CD4-positive, alpha-beta T cell treated with Interleukin-4 for 1 hour (primary cell): ENCODE measurements at places on chromosomes 6 and 20.

- DNase-seq: no peak
Observed at GRCh38 chr20:34274694-34275093, 28.5 kb downstream of the AHCY start.

DNA sequence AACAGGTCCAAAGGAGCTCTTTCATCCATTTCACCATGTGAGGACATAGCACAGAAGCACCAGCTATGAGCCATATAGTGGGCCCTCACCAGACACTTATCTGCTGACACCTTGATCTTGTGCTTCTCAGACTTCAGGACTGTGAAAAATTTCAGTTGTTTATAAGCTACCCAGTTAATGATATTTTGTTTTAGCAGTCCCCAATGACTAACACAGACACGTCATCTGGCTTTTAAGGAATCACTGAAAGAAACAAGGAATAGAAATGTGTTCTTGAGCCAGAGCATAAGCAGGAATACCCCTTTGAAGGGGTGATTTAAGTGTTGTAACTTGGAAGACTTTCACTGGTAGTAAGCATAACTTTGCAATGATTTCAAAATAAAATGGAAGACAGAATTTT, 214.7 kb upstream of the PTCHD4 start:
- DNase-seq: no peak

GRCh38 chr6:160065200-160065599, 56.4 kb upstream of the SLC22A1 start:
- no peak for DNase-seq

DNA sequence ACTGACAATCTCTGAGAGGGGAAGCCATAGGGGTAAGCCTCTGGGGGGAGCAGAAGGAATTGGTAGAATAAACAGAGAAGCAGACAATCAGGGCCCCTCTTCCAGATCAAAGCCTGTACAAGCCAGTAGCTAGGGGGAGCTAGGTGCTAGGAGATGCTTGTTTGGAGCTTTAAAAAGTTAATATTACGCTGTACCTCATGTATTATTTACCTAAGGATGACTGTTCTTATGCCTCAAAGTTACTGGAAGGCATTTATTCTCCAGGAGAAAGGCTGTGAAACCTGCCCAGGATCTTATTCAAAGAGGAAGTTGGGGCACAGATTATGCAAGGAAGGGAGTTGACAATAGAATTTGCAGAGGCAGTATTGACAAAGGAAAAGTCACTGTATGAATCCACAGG, 111.8 kb upstream of the SLC35F1 start:
- DNase-seq: no peak

DNA sequence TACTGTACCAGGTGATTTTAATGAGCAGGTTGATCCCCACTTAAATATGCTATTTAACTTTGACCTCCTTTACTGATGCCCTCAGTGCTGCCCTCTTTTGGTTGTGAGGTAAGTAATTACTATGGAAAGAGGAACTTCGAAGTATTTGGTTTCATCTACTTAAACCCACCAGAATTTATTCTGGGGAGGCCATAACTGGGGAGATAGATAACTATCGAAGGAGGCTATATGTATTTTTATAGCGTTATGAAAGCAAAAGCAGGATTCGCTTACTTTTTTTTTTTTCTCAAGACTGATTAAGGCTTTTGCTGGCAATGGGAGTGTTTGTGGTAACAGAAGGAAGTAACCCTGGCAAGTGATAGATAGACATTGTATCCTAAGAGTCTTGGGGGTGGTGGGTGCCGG, 168.9 kb upstream of the CENPW start:
- peak; percentile 29 for DNase-seq

GRCh38 chr6:17239260-17239659, 41.9 kb upstream of the RBM24 start:
- DNase-seq: no peak

GRCh38 chr6:168218785-168219566, 100.6 kb downstream of the DACT2 start:
- no peak for DNase-seq

GRCh38 chr6:127207591-127208120, 59.0 kb upstream of the RNF146 start:
- no peak for DNase-seq

- DNase-seq: no peak
Observed at GRCh38 chr6:11012976-11013720, 31.0 kb downstream of the ELOVL2 start.

DNA sequence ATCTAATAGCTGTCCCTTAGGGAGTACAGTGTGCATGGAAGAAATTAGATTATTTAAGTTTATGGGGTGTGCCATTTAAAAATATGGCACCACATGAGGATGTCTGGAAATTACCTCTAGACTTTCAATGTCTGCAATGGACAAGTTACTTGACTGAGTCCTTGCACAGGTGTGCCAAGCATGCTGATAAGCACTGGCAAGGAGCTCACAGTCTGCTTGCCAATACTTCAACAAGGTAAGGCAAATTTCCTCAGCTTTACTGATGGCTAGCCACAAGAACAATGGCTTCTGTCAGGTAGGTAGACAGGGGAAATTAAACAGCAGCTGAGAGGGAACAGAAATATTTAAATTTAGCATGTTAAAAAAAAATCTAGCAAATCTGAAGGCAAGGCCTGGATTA, 91.1 kb upstream of the TRAF3IP2 start:
- no peak for DNase-seq

GRCh38 chr6:66558189-66558588, 851.2 kb upstream of the EYS start:
- DNase-seq: no peak

DNA sequence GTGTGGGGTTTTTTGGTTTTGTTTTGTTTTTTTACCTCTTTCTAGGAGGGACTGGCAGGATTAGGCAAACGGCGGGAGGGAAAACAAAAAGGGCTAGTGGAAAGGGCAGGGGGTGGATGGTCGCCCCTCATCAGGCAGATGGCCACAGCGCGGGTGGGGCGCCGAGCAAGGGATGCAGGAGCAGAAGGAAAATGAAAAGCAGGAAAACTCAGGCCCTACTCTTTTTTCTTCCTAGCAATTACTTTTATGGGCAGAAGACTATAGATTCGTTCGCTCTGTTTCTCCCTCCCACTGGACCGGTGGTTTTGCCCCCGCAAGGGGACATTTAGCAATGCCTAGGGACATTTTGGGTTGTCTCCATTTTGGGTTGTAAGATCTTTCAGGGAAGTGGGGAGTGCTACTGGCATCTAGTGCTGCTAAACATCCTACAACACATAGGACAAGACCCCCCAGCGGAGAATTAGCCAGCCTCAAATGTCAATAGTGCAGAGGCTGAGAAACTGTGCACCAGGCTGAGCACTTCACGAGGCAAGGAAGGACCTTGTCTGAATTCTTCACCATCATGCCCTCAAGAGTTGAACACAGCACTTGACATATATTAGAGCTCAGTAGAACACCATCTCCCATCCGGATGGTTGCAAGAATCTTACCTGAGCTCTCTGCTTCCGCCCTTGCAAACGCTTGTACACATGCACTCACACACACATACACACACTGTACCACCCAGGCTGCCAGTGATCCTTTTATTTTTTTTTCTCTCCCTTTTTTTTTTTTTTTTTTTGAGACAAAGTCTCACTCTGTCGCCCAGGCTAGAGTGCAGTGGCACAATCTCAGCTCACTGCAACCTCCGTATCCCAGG, 4.8 kb upstream of the ZMYND8 start:
- no peak for DNase-seq

DNA sequence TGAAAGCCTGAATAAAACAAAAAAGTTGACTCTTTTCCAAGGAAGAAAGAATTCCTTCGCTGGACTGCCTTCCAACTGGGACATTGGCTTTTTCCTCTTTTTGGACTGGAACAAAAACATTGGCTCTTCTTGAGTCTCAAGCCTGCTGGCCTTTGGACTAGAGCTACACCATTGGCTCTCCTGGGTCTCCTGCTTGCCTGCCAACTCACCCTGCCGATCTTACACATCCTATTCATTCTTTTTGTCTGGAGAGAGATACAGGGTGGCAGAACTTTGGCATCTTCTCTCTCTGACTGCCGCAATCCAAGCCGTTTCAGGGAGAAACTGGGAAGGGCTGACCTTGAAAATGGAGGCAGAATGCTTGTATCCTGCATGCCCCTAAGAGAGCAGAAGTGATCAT, 20.2 kb downstream of the DDO start:
- DNase-seq: no peak

DNA sequence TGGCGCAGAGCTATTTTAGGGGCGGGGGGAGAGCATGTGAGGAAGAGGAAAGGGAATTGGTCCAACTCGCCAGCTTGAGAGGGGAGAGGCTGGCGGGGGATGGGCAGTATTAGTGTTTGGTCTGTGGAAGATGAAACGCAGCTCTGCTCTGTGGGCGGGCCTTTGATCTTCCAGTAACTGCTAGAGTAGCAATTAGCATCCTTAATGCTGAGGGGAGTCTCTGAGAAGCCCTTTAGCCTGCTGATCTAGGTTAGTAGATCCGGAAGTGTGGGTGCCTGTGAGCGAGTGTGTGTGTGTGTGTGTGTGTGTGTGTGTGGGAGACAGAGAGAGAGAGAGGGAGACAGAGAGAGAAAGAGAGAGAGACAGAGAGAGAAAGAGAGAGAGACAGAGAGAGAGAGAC, 117.2 kb upstream of the BACH2 start:
- DNase-seq: peak; percentile 87

- no peak for DNase-seq
Observed at GRCh38 chr6:22878706-22879105, 309.3 kb downstream of the HDGFL1 start.

GRCh38 chr6:111176038-111176759, 88.9 kb downstream of the SLC16A10 start:
- no peak for DNase-seq

- no peak for DNase-seq
Observed at GRCh38 chr6:164898412-164898811, 411.0 kb downstream of the C6orf118 start.

GRCh38 chr6:56370561-56371211, 123.3 kb upstream of the COL21A1 start:
- DNase-seq: peak; percentile 0

DNA sequence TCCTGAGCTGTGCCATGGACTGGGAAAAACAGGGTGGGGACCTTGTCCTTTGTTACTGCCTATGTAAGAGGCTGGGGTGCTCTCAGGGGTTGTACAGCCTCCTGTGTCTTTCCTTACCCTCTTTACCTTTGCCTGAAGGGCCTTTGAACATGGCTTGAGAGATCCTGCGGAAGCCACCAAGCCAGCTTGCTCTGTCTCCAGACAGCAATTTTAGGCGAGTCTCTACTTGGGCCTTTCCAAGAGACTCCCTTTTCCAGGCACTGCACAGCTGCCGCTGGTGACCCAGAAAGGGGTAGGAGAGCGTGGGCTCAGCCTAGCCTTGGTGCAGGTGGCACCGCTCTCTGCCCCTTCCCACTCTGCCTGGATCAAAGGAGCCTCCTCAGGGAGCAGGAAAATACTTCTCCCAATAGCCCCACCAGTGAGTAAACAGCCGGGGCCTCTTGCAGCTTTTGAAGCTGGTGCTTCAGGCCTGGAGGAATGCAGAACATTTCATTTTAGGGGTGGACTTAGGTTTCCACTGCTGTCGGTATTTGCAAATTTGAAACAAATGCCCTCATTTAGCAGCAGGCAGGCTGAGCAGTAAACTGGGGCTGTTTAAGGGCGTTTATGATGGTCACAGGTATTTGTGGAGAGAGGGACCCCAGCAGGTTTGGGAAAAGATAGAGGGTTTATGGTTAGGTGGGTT, 13.9 kb downstream of the PTK7 start:
- no peak for DNase-seq

DNA sequence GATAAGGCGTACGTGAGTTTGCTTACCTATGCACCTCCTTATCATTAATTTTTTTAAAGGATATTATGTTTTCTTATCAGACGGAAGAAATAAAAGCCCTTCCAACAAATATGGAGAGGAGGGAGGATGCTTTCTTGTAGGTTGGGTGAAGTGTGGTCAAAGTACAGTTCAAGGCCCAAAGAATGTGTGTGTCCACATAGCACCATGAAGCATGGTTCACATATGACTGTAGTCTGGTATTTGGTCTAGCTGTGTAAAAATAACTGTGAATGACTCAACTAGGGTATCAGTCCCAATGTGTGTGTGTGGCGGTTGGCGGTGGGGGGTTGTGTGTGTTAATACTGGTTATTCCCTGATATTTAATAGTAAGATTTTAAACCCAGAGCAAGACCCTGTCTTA, 212.7 kb downstream of the TMEM242 start:
- no peak for DNase-seq

DNA sequence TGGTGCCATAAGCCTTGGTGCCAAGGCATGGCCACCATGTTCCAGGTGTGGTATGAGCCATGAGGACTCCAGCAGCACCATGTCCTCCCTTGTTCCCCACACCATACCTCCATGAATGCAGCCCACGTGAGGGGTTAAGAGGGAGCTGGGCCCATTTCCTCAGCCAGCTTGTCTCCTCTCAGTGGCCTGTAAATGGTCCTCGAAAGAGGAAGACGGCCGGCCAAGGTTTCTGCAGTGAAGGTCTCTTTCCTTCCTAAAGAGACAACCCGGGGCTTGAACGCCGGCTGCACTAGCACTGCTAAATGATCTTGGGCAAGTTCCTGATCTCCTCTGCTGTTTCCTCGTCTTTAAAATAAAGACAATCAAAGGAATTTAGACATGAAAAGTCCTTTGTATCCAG, 154.0 kb downstream of the BMP7 start:
- no peak for DNase-seq

DNA sequence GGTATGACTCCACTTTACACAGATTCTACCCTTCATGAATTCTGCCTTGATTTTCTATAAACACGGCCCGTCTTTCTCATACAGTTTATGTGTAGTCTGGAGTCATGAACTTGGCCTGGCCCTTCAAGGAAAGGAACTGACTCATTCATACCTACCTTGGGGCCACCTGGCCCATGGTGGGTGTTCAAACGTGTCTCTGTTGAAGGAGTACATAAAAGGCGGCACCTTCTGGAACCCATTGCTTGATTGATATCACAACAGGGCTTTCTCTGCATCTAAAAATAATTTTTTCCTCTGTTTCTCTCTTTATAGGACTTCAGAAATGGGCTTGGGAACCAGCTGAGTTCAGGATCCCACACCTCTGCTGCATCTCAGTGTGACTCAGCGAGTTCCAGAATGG, 363.0 kb upstream of the SOX4 start:
- no peak for DNase-seq

DNA sequence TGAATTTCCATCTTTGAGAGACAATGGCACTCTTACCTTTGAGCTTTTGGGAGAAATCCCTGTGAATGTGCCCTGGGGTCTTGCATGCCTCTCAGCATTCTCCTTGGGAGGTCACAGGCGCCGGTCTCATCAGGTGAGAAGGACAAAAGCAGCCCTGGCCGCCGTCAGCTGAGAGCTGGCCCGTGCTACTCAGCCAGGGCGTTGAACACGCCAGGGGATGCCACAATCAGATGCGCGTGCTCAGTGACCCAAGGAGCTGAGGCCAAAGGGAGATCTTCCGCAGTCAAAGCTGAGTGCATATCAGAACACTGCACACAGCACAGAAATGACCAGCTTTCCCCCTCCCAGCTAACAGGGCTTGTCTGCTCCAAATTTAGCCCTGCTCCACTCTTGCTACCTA, 253.6 kb upstream of the NOX3 start:
- DNase-seq: no peak

DNA sequence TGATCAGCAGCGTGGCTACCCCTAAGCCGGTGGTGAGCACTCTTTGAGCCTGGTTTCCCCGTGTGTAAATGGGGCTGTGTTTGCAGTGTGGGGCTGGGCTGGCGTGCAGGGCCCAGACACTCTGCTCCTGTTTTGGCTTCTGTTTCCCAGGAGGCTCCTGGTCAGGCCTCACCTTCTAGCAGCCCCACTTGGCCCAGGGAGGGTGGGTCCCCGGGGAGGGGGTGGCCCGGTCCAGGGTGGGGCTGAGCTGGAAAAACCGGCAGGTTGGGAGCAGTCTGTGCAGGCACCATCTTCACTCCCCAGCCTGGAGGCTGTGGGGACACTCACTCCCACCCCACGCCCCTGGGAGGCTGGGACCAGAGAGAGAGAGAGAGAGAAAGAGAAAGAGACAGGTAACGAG, 25.3 kb downstream of the CEBPB start:
- no peak for DNase-seq
